ENCODE measurements at places on chromosomes 2 and 18.

GRCh38 chr2:34096562-34097171 is 497.6 kb upstream of the FAM98A start:
- DNase-seq: peak; percentile 16

DNA sequence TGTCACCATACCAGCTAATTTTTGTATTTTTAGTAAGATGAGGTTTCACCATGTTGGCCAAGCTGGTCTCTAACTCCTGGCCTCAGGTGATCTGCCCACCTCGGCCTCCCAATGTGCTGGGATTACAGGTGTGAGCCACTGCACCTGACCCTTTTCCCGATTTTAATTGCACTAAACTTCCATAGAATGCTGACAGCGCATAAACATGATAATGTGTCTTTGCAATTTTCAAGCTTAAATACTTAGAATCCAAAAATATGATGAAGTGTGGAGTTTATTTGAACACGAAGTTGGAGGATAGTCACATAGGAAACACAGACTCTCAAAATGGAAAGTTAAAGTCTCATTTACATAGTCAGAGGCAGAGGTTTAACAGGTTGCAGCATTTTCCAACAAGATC is 138.6 kb downstream of the TPO start:
- DNase-seq: no peak

- no peak for DNase-seq
Measured at GRCh38 chr2:189409647-189410046, 31.6 kb upstream of the WDR75 start.

DNA sequence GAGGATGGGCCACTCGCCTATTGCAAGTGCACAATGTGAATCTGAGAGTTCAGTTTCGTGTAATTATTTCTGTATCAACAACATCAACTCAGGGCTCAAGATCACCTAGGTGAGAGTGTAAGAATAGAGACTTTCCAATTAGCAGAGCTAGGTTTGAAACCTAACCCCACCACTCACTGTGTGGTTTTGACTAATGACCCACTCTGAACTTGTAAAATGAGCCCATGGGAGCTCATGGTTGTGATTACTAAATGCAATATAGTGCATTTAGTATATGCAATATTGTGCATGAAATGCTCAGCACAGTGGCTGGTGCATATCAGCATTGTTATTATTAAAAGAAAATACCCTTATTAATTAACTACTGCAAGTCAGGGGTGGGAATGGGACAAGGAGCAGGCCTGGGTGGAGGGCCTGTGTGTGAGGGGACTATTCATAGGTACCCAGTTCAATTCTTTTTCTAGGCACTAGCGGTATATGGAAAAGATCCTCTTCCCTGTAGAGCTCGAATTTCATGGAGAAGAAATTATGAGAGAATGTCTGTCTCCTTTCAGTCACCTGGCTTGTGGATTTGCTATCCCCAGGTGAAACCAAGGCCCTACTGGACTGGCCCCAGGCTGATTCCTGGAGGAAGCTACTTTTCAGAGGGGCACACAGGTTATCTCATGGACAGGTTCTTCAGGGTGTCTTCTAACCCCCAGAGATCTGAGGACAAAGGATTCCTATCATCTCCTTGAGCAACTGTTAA is 169.5 kb downstream of the GFPT1 start:
- DNase-seq: no peak

DNA sequence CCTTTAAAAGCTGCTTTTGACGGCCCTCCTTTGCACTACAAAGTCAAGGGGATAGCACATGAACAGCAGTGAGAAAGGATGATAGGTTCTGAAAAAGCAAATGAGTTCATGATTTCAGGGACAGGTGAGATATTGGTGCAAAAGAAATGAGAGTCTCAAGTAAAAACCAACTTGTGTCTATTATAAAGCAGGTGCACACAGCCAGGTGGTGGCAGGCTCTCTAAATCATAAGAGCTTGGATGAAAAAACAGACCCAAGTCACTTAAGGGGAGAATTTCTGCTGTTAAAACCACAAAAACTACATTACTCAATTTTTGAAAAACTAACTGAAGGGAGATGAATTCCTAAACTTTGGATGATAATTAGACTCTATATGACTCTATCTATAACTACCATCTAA is 201.5 kb downstream of the SP3 start:
- DNase-seq: no peak

DNA sequence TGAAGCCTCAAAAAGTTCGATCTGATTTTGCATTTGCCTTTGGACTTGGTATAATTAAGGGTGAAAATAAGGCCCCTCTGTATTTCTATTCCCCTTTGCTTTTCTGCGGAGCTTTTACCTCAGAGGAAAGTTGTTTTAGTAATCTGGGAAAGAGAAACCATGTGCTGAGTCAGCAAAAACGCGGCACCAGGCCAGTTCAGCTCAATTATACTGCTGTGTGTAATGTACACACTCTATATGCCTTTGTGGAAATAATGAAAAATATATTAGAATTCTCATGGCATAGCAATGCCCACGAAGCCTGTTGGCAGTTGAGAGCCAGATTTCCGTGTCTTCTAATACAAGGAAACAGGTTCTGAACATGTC is 161.9 kb upstream of the SIX2 start:
- DNase-seq: no peak

DNA sequence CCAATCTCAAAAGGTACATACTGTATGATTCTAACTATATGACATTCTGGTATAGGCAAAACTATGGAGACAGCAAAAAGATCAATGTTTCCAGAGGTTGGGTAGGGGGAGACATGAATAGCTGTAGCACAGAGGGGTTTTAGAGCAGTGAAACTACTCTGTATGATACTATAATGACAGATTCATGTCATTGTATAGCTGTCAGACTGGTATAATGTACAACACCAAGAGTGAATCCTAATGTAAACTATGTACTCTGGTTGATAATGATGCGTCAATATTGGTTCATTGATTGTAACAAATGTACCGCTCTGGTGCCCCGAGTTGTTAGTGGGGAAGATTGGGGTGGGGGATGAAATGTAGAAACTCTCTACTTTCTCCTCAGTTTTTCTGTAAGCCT is 172.4 kb upstream of the SPOPL start:
- no peak for DNase-seq

DNA sequence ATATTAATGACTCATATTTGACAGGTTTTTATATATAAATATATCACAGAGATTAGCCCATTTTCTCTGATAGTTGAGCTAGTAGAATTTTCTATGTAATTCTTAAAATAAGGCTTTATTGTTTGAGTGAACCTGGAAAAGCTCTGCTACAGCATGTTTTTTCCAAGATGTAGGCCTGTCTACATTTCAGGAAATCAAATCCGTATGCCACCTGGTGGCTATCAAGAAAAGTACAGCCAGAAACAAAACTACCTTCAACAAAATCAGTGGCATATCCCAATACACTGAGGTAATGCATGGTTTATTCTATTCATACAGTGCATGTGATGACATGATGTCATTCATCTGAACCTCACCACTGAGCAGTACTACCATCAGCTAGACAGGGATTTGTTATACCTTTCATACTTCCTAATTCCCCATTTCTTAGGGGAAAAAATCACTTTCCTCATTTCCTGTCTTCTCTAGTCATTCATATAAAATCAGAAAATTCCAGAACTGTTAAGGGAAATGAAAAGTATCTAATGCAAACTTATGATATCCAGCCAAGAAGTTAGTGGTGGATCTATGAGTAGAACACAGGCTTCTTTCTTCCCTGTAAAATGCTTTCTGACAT is 310.4 kb upstream of the SYT4 start:
- no peak for DNase-seq

DNA sequence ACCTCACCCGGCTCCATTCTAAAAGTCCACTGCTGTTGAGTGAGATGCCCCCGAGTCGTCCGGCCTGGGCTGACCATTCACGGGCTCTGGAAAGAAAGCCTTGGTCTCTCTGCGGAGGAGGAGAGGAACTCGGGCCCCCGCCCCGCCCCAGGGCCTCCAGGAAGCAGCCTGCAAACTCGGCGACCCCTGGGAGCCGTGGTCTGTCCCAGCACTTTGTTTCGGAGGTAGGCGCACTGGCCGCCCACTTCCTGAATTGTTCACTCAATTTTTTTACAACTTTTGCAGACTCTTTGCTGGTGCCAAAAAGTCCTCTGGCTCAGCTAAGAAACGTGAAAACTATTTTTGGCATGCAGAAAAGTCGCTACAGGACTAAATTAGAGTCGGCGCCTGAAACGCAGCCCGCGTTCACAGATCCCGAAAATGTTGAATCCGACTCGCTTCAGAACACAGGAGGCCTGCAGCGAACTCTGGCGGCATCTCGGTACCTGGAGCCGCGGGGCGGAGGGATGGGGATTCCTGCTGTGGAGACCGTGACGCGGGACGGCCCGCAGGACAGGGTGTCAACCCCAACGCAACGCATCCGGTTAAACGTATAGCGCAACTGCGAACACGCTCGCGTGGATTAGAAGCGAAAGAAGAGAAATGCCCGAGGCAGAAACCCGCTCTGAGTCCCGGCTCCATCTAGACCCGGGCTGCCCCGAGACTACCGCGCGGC is 1.5 kb downstream of the PXDN start:
- peak; percentile 92 for DNase-seq

- no peak for DNase-seq
Measured at GRCh38 chr18:47274961-47275360, 23.5 kb upstream of the SKOR2 start.

GRCh38 chr2:167715932-167716331 is 531.5 kb downstream of the STK39 start:
- peak; percentile 16 for DNase-seq

DNA sequence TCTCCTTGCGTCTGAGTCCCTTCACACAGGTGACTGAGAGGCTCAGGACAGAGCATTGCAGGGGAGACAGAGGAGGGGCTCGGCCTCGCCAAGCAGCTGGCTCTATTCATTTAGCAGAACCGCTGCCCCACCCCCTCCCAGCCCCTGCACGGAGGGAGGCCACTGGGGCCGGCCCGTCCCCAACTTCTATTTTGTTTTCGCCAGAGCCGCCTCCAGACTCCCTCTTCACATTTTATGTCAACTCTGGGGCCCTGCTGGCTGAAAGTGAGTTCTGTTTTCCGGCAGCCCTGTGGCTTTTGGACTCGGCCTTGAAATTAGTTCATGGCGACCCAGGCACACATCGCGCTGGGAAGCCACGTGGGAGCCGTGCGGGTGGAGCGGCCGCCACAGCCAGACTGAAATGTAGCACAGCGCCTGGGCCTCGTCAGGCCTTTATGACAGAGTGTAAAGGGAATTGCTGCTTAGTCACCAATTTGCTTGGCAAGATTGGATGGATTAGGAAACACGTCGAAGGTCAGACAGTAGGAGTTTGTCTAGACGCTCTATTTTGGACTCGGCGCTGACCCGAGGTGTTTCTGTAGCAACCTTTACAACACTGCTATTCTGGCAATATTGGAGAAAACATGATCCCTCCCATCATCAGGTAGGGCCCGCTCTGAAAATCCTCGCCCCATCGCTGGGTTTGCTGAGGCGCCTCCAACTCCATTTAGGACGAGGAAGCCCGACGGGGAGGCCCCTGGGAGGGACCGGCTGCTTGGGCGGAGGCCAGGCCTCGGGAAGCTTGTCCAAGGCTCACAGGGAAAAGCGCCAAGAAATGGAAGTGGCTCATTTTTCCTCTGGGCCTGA is 90.7 kb upstream of the CTDP1 start:
- DNase-seq: no peak

DNA sequence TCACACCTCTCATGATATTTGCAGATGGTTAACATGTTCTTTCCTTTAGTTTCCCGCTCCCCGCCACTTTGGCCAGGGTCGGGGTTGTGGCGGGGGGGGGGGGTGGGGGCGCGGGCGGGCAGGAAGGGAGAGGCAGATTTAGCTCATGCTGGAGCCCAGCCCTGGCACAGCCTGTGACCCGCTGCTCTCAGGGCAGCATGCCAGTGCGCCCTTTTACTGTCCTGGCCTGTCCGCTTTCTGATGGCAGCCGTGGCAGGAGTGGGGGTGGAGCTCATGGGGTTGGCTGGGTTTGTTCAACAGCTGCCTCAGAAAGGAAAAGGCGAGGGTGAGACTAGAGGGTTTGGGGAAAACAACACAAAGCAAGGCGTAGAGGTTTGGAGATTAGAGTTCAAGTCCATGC is 56.1 kb downstream of the TNP1 start:
- no peak for DNase-seq

GRCh38 chr18:9696112-9696511 is 12.0 kb upstream of the RAB31 start:
- no peak for DNase-seq

DNA sequence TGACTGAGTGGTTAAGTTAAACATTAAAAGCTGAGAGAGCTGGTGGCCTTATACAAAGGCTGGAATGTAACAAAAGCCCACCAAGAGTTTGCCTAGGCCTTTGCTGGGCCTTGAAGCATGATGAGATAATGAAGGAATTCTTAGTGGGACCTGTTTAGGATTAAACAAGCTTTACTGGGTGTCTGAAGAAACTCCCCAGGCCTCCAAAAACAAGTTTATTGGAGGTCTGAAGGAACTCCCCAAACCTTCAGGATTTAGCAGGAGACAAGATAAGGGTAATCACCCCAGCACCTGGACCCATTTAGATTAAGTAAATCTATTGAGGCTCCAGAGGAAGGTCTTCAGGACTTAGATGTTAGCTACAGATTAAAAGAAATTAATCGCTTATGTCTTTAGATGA is 18.7 kb downstream of the PCARE start:
- DNase-seq: no peak

GRCh38 chr18:70386582-70386981 is 97.7 kb downstream of the SOCS6 start:
- no peak for DNase-seq

DNA sequence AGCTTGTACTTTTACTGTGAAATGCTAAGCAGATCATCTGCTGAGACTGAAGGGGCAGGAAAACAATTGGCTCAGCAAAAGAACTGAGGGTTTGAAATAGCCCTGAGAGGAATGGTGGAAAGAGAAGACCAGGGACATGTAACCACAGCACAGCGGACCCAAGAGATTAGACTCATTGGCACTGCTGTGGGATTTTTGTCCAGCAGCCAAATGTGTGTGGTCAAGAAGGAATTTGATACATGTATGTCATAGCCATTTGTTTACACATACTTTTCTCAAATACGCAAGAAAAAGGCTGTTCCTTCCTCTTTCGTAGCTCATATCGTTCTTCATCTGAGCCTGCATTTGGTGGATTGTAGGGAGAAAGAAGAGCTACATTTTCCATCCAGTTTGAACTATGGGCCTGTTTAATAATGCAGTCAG is 73.8 kb downstream of the TRABD2A start:
- no peak for DNase-seq

DNA sequence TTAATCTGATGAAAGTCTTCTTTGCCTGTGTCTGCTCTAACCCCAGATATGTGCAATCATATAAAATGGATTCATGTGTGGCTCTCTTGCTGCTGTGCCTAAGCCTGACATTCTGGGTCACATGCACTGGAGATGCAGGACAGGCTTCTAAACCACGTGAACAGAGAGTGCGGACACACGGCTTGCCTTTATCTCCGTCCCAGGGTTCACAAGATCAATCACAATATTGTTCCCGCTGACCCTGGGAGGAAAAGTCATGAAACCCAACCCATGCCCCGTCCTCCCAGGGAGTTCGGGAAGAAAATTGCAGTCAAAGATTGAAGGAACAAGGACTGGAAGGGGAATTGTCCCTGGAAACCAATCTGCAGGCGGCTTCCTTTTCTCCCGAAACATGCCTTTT is 74.8 kb downstream of the VAPA start:
- no peak for DNase-seq

Measured in T47D (cell line).